ENCODE measurements at places on chromosomes 11 and 22.
A peak's percentile ranks its signal among the peaks of the same experiment; 100 is the strongest.

- DNase-seq: peak; percentile 69
Observed at GRCh38 chr22:39343259-39344045, 6.3 kb upstream of the SYNGR1 start.

DNA sequence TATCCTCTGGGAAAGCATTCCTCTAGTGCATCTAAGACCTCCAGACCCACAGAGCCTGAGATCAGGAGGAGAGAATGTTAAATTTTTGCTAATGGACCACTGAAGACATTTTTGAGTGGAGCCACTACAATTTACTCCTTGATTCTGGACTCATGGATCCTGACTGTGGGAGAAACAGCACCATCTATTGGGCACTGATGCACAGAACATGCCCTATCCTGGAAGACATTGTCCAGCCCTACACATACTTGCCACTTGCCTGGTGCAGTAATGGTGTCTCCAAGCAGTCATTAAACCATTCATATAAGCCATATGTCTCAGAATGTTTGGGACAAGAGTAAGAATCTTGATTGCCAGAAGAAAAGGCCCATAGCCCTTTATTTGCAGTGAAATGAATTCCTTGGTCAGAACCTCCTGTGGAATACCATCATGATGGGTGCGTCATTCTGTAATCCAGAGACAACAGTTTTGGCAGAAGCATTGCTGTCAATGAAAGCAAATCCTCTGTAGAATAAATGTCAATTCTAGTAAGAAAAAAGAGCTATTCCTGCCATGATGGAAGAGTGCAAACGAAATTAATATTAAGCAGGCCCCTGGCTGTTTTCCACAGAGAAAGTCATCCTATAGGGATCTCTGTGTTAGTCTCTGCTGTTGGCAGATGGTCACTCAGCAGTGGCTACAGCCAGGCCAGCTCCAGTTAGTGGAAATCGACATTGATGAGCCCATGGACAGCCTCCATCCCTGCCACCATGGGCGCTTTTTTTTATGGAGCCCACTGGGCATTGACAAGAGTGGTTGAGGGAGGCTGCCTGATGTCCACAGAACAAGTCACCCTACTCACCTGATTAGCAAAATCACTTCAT lies 43.5 kb downstream of the GGTLC2 start:
- peak; percentile 34 for DNase-seq

DNA sequence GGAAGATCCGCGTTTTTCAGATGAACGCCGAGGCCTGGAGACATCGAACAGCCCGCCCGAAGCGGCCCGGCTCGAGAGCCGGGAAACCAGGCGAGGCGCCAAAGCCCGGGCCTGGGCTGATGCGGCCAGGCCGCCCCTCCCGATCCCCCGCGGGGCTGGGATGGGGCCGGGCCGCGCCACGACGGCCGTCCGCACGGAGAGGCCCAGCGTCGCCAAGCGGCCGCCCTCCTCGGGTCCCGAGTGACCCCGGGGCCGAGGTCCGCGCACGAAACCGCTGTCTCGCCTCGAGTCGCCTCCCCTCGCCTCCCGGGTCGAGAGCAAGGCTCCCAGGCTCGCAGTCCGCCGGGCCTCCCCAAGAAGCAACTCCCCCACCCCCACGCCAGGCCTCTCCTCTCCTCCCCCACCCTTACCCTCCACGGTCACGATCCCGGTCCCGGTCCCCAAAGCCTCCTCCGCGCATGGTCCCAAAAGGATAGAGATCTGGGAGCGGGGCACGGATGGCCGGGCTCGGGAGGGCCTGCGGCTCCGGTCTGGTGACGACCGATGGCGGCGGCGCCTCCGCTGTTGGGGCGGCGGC lies 482 bp downstream of the DDX17 start:
- DNase-seq: peak; percentile 33

DNA sequence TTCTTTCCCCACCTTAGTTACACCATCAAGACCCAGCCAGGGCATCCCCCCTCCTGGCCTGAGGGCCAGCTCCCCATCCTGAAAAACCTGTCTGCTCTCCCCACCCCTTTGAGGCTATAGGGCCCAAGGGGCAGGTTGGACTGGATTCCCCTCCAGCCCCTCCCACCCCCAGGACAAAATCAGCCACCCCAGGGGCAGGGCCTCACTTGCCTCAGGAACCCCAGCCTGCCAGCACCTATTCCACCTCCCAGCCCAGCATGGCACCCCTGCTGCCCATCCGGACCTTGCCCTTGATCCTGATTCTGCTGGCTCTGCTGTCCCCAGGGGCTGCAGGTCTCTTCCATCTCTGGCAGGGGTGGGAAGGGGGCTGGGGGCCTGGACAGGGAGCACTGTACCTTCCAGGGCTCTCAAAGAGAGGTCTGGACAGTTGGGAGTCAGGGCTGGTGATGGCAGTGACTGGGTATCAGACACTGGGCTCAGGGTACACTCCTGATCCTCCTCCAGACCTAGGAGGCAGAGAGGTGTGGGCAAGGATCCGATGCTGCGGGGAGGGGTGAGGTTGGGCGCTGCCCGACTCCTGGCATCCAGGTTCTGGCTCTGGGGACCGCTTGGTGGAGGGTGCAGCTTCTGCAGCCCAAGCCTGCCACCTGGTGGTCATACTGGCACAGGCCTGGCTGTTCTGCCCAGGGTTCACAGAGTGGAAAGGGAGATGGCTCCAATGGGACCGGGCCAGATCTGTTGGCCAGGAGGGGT lies at the start of gene UPK2:
Gene UPK2, plus strand, starts transcription at position 205 of the 753 bp plus-strand sequence. Its CDS starts 53 bp downstream, at position 258.
- DNase-seq: peak; percentile 92

- peak; percentile 21 for DNase-seq
Observed at GRCh38 chr11:18393581-18394274, 635 bp upstream of the LDHA start.

DNA sequence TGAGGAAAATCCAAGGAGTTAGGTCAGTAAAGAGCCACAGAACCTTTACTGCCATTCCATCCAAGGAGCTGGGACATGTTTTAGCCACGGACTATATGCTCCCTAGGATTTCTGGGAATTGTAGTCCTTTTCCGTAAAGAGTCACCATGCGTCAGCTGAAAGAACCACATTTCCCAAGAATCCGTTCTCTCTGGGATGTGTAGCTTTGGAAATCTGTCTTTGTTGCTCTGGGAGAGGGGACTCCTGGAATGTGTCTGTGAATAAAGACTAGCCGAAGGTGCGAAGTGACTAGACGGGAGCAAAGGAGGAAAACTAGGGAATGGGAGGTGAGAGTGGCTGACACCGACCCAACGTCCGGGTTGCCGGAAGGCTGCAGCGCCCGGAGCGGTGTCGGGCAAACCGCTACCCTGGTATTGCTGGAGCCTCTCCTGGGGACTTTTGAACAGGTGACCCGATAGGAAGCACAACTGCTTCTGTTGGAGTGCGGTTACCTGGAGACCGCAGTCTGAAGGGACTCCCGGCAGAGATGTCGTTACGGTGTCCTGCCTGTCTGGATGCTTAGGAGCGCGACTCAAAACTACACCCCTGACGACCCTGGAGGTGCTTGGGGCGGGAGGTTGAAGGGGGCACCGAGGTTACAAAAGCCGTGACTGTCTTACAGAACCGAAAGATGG lies at the start of gene IFTAP:
Gene IFTAP, plus strand, starts transcription at position 187 of the 674 bp plus-strand sequence. CDS start 15,602 bp downstream, outside the sequence.
- DNase-seq: peak; percentile 86

- no peak for DNase-seq
Observed at GRCh38 chr11:94668212-94668793, 99.9 kb upstream of the AMOTL1 start.

DNA sequence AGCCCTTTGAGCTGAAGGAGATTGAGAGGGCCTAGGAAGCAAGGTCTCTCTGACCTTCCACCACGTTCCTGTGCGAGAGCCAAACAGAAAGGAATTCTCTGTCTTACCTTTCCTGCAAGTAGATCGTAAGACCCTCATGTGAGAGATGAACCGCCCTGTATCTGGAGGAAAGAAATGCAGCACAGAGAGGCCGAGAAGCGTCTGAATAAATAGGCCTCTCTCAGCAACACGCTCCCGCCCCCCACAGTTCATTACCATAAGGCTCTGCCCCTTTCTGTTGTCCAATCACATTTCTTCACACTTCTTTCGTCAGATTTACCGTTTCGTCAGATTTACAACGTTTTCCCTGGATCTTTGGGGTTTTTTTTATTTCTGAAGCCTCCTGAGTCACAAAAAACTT lies 90.3 kb downstream of the BLID start:
- DNase-seq: no peak

GRCh38 chr11:126997196-126997595 lies 3.4 kb downstream of the KIRREL3 start:
- DNase-seq: no peak

Data from inflammatory macrophage treated with lipopolysaccharide for 1 hour (primary cell).